Activated T-cell treated with anti-CD3 and anti-CD28 coated beads, Interleukin-2, amount 50 U/mL, for 72 hours (primary cell): ENCODE measurements at places on chromosomes 11 and 22.

DNA sequence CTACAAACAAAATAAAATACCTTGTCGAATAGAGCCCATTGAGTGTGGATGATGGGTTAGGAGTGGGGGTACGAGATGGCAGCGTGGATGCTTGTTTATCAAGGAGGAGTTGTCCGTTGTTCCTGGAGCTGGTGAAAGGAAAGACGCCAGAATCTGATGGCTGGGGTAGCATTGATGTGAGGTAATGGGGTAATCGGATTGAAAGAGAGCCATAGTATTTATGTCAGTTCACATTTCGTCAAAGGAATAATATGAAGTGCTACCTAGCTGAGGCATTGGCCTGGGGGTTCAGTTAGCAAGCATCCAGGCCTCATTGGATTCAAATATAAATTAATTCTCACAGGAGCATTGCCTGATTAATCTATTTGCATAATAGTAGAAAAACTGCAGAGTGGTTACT, 16.9 kb upstream of the DBX1 start:
- DNase-seq = no peak

GRCh38 chr11:16081382-16082094, 274.8 kb downstream of the SOX6 start:
- DNase-seq = no peak

DNA sequence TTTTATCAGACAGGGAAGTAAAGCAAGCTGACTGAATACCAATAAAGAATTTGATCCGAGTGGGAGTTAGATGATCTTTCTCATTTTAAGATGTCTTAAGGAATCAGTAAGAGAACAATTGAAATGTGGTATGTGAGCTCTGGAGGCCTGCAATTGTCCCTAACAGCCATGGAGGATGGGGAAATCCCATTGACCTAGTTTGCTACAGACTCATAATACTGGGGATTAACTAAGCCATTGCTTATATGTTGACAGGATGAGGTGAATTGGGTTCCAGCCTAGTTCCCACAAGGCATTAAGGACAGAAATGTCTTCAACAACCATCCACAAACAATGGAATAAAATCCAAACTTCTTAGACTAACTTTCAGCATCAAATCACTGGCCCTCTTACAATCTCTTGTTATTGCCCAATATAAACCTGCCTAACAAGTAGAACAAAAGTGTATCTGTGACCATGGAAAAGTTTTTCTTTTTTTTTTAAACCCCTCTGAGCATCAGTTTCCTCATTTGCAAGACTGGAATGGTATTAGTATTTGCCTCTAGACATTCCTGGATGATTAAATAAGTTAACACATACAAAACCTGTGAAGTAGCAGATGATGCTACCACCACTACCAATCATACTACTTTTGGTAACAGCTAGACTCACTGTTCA, 773.2 kb downstream of the DLG2 start:
- DNase-seq = no peak

DNA sequence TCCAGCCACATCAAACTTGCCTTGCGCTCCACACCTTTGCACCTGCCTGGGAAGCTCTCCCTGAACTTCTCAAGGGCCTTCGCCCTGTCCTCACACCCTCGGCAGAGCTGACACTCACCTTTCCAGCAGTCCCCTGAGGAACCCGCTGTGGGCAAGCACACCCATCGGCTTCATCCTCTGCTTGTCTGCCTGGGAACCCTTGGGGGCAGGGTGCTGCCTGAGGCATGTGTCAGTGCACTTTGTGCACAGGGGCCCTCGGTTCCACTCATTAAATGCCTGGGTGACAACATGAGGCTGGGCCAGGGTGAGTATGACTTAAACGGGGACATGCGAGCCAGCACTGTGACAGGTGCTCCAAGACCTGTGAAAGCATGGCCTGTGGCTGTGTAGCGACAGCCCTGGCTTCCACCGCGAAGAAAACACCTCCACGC, 2.6 kb upstream of the LRFN4 start:
- DNase-seq = no peak

DNA sequence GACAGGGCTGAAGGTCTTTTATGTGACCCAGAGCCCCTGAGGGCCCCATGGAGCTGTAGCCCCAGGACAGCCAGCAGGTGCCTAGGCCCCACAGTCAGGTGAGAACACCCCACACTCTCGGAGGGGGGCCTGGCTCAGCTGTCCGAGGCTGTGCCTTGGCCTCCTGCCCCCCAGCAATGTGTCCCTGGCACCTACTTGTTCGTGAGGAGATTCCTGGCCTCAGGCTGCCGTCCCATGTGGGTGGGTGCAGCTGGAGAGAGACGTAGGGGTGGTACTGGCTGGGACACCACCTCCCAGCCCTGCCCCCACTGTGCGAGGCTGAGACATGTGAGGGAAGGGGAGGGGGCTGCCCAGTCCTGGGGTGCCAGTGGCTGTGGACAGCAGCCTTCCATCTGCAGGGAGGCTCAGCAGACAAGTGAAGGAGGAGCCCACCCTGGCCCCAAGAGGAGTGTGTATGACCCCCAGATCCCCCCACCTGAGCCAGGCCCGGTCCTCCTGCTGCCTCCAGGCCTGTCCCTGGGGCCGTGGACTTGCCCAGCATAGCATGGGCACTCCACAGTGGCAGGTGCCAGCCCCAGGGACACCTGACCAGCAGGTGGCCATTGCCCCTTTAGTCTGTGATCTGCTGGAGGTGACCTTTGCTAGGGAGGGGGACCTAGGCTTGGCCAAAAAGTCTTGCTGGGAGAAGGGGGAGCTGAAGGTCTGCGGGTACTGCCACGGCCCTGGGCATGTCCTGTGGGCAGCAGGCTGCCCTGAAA, 17.0 kb downstream of the IL17REL start:
- no peak for DNase-seq

DNA sequence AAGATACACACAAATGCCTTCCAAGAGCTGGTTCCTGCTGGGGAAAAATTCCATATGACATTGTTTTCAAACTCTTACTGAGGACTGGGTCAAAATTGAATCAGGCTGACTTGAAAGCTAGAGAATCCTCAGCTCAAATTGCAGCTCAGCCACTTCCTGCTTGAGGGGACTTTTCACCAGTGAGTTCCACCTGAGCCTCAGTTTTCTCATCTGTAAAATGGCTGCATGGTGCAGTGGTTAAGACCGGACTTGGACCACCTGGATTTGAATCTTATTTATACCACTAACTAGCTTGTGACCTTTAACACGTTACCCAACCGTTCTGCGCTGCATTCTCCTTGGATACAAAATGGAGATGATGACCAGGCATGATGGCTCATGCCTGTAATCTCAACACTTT, 69.9 kb upstream of the ASPHD2 start:
- DNase-seq = no peak

- no peak for DNase-seq
Observed at GRCh38 chr11:46658259-46658658, 40.9 kb downstream of the ATG13 start.

GRCh38 chr11:65135633-65136145, 1.4 kb upstream of the SYVN1 start:
- no peak for DNase-seq

DNA sequence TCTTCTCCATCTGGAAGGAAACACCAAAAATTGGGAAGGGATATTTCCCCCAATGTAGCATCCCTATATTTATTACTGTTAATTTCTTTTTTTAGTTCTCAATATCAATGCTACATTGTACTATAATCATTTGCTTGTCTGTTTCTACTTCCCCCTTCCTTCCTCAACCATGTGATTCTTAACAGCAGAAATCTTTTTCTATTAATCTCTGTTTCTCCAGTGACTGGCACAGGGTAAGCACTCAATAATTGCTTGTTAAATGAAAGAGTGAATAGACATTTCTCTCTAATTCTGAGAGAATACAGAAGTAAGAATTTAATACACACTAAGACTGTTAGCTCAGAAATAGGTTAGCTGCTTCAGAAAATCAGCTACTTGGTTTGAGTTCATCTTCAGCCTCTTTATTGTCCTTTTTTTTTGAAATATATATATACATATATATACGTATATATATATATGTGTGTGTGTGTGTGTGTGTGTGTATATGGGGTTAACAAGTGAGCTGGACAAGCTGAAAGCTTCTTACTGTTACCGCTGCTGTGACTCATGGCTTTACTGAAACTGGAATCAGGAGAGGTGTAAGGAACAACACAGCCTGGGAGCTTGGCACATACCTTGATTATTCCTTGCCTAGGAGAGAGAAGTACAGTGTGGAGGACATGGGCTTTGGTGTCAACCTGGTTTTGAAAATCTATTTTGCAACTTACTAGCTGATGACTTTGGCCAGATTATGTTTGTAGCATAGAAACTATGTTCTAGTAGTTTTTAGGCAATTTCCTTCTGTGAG, 26.2 kb upstream of the PDE3B start:
- DNase-seq = no peak
